ENCODE measurements at places on chromosomes 2 and 18.

DNA sequence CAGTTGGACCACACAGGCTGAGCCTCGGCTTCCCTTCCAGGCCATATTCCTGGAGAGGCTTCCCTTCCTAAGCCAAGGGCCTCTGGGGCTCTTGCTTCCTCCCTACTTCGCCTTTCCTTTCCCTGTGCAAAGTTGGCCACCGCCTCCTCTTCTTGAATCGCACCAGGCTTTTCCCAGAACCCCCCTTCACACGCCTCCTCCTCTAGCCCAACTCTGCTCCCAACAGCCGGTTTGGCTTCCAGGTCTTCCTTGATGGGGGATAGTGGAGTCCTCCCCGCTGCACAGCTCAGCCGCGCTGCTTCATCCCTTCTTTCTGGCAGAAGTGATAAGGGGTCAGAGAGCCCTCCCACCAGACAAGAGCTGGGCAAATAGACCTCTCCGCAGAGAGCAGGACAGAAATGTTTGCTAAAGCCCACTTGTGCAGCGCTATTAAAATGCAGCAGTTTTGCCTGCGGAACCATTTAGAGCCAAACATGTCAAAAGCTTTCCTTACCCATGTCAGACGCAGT lies 56.4 kb downstream of the SNORC start:
- no peak for DNase-seq

- DNase-seq: no peak
These were observed 68.8 kb upstream of the RAB6C start for GRCh38 chr2:129910446-129911362.

DNA sequence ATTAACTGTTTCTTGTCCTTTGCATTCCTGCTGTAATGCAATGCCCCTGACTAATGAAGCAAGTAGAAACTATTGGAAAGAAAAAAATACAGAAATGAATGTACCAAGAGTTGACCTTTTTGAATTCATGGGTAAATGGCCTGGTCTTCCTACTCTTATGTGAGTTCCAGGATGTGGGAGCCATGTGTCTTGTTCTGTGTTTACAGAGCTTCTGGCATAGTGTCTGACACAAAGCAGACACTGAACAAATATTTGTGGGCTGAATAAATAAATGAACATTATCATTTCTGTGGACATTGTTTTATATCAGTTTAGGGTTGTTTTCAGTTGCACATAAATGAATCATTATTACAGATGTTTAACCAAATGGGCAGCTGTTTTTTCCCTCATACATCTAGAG lies 155.5 kb downstream of the CD8B2 start:
- no peak for DNase-seq

DNA sequence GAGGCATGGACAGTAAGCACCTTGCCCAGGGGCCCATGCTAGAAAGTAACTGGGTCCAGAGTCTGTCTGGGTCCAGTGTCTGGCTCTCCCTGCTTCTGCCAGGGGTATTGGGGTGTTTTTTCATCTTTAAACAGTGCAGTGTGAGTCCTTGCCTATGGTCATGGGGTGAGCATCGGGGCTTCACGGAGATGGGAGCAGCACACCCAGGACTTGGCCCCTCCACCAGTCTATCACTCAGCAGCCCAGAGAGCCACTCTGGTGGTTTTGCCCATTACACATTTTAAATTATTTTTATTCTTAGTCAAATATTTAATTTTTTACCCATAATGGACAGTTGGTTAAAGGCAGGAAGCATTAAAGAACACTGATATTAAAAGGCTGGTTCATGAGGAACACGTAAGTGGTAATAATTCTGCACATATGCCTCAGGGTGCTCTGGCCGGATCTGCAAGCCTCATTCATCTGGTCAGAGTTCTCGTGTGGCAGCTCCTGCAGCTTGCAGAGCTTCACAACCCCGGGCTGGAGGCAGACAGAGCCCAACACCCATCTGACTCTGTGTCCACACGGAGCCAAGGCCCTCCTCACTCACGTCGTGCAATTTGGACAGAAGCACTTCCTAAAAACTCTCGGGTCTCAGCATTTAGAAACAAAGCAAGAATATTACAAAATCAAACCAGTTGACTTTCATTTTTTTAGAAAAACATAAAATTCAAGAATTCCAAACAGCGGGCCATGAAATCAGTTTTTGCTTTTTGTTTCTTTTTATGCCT lies 204.1 kb downstream of the CTIF start:
- DNase-seq: peak; percentile 28

DNA sequence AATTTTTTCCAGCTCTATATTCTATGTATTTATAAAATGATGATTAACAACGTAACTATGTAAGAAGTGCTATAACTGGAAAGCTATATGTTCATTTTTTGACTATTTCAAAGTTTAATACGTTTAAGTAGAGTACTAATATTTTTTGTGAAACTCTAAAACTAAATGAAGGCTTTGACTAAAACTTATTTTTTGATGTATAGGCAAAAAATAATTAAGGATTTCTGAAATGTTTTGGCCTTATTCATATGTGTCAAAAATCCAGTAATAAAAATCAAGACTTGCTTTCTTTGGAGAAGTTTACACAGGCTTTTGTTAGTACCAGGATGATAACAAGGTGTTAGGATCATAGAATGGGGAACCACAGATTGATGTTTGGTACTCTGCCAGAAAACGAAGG lies 58.2 kb upstream of the ZEB2 start:
- no peak for DNase-seq

DNA sequence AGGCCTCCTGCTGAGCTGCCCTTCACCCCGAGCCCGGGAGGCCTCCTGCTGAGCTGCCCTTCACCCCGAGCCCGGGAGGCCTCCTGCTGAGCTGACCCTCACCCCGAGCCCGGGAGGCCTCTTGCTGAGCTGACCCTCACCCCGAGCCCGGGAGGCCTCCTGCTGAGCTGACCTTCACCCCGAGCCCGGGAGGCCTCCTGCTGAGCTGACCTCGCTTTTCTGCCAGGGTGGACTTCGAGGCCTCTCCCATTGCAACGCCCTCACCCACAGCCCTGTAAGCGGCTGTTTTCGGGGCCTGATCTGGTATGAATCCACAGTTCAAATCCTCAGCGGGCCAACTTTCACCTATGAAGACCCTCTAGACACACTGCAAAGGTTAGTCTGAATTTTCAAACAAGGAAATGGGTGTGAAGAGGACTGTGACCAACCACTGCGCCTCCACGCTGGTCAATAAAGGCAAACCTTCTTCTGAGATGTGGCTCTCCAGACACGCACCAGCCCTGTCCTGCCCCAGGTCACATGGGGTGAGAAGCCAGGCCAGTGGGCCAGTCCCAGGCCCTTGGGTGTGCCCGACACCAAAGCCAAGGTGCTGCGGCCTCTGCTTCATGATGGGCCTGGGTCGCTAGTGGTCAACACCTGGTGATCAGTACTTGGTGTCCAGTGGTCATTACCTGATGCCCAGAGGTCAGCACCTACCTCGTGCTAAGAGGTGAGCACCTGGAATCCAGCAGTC lies 225.1 kb upstream of the SALL3 start:
- no peak for DNase-seq

DNA sequence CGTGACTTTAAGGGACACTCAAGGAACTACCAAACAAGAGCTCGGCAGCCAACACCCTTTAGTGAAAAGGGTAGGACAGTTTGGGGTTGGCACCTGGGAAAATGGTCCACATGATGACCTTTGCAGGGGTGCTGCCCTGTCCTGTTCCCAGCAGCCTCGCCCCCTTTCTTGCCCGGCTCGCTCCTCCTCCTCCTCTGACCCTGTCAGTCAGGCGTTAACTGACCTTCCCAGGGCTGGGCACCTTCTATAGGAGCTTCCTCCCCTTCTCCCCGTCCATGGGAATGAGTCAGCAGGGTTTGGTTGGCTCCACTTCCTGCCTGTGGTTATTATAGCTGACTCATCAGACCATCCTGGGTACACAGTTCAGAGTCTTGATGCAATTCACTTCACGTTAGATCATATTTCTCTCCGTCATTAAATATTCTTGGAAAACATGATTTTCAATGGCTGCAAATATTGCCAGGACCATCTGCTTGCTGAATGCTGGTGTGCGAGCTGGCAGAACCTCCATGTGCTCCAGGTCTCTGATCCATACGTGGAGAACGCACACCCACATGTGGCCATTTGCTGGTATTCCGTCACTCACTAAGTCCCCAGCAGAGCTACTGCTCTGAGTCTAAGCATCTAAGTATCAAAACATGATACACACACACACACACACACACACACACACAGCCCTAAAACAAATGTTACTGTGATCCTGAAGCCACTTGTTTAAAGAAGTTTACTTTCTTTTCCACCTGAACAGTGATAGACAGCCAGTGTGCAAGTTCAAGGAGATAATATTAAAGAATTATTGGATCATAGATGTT lies 185.0 kb downstream of the ANAPC1 start:
- no peak for DNase-seq

GRCh38 chr2:84212611-84213314 lies 246.3 kb downstream of the SUCLG1 start:
- DNase-seq: no peak

DNA sequence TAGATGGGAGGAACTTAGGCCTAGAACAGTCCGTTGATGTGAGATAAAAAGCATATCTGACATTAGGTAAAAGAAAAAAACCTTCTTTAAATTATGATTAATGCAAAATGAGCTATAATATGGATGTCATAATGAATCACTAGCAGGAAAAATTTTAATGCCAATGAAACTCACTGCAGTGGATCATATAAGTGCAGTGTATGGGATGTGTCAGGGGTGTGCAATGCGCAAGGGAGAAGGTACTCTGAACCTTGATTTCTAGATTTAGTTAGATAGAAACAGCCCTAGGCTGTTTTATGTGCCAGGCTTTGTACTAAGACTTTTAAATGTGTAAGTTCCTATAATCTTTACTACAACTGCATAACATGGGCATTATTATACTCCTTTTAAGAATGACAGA lies 50.4 kb upstream of the NXPH2 start:
- DNase-seq: no peak

DNA sequence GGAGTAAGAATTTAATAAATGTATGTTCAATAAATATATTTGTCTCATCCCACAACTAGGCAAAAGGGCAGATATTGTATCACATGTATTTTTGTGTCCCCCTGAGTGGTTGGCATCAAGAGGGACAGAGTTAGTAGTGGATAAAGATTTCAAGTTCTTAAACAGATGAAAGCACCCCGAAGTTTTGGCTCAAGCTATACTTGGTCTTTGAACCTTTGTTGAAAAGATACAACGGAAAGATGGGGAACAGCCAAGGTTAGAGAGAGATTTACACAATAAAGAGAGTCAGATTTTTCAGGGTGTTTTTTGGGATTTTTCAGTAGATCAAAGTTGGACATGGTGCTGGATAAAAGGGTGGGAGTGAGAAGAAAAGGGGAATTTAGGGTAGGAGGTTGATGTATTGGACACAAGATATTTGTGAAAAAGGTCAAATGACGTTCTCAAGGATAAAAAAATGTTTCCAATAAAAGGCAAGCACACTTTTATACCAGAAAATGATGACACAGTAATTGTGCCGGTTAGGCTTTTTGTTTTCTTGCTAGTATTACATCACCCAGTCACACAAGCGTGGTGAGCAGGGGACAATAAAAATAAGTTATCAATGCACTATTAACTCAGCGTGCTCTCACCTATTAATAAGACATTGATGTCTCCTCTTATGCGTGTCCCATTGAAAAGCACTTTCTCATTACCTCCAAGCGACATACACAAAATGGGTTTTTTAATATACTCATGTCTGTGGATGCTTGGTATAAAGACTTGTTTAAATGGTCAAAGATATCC lies 59.5 kb downstream of the MEP1B start:
- DNase-seq: no peak

DNA sequence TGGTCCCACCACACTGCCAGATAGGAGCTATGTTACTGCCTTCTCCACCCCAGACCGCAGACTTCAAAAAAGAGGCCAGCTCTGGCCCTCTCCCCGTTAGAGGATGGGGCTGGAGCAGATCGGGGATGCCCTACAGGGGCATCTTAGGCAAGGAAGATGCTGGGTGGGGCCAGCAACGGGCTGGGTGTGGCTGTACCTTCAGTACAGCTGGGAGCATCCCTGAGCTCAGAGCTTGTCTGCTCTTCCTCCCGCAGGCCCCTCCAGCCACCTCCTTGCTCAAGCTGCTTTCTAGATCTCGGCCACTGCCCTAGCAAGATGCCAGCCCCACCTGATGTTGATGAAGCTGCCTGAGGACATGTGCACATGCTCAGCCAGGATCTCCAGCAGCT lies 9.8 kb downstream of the PTPRN start:
- DNase-seq: no peak

GRCh38 chr2:67892339-67892846 lies 170.4 kb downstream of the C1D start:
- no peak for DNase-seq

GRCh38 chr2:30628341-30628740 lies 178.9 kb downstream of the CAPN13 start:
- DNase-seq: no peak

DNA sequence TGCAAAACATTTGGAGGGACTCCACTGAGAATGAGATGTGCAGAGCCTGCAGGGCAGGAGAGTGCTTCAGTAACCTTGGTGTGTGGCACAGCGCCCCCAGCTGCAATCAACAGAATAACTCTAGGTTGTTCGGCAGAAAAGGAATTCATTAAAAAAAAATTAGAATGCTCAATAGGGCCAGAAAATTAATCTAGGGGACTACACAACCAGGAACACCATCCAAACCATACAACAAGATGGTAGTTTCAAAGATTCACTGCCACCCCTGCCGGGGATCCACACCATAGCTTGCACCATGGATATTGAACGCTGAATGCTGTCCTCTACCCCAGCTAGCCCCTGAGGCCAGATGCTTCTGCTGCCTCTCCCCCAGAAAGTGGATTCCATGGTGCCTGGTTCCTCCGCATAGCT lies 50.1 kb downstream of the THUMPD2 start:
- no peak for DNase-seq

DNA sequence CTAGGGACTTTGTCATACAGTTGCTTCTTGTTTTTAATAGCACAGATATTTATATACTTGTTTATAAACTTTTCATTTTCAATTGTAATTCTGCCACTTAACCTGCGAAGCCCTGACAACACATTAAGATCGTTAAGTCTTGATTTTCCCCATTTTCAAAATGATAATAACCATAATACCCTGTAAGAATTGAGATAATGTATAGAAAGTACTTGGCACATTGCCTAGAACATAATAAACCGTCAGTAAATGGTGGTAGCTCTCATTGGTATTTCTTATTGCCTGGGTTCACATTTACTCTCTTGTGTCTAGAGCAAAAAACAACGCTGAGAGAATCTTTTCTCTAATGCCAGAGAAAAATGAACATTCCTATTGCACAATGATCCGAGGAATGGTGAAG lies 18.6 kb downstream of the PTCD3 start:
- no peak for DNase-seq

GRCh38 chr2:36456227-36457175 lies 100.9 kb downstream of the CRIM1 start:
- no peak for DNase-seq

DNA sequence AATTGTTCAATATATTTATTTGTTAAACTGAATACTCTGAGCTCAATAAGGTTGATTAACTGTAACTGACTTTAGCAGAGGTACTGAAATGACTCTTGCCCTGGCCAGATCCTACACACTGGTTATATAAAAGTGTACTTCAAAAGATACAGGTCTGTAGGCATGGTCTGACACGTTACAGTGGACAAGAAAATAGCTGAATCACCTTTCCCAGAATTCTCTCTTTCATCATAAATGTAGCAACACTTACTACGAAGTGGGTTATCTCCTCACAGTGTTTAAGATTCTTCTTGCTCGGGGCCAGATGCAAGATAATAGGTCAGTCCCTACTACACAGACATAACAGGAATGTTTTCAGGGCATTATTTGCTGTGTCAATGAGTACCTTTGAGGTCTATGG lies 107.0 kb upstream of the ZC3H15 start:
- DNase-seq: no peak
